ENCODE measurements at places on chromosomes 16 and 17.
A peak's percentile ranks its signal among the peaks of the same experiment; 100 is the strongest.

GRCh38 chr17:22277595-22277994 lies 585.3 kb downstream of the KCNJ18 start:
- DNase-seq, result no peak

DNA sequence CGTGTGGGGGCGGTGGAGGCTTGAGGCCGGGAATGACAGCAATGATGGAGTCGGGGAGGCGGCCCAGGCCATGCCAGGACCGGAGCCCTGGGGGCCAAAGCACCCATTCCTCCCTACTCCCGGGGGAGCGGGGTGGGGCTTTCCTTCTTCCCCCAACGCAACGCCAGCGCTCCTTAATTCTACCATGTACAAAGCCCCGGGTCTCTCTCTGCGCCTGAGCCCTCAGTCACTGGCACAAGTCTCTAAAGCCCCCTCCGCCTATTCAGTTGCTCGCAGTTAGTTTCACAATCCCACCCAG lies 245 bp upstream of the RNF227 start:
- no peak for DNase-seq

DNA sequence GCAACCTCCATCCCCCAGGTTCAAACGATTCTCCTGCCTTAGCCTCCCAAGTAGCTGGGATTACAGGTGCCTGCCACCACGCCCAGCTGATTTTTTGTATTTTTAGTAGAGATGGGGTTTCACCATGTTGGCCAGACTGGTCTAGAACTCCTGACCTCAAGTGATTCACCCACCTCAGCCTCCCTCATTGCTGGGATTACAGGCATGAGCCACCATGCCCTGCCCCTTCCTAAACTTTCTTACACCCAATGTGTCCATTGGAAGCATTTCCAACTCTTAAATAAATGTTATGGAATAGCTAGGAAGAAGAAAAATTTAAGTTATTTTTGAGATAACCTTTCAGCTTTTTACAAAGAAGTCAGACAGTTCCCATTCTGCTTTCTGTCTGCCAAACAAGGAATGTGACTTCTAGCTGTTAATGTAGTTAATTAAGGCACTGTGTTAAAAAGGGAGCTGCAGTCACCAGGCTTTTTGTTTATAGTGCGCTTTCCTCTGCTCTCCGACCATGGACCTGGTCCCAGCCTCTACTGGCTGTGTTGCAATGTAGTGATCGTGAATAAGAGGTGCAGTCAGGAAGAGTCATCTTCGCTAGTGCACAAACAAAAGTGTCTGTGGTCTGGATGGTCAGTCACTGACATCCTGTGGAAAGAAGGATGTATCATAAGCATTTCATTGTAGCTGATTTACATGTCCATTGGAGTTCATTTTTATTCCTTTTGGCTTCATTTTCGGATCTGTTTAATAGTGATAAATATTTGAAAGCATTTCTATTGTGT lies 39.7 kb downstream of the USP10 start:
- no peak for DNase-seq

- no peak for DNase-seq
Measured at GRCh38 chr16:69691980-69692911, 34.1 kb downstream of the NQO1 start.

DNA sequence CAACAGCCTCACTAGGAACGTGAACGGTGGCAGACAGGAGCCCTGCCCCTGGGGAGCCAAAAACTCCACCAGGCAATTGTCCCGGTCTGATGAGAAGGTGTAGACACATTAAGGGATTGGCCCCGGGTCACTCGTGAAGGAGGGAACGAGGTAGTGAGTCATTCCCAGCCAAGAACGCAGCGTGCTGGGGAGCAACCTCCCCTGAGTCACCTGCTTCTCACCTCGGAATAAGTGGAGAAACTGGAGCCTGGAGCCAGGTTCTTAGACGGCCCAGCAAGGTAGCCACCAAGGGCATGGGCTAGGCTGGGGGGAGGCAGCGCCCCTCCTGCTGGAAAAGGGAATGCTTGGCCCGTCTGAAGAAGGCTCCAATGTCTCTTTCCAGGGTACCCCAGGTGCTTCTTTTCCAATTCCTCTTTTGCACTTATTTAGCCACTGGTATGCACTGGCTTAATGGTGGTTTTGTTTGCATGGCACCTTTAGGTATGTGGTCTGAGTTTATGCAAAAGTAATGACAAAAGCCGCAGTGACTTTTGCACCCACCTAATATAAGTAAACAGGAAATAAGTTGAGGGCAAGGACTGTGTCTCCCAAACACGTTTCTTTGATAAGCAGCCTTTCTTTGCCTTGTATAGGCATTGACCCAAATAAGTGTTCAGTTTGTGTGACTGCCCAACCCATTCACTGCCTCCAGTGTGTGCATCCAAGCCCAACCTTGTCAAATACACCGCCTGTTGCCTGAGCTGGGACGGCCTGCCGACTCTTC lies 1.8 kb upstream of the HELZ start:
- DNase-seq, result peak; percentile 36

GRCh38 chr17:77858291-77859034 lies 100.0 kb upstream of the TNRC6C start:
- DNase-seq, result no peak

GRCh38 chr16:72752004-72752695 lies 295.8 kb downstream of the ZFHX3 start:
- DNase-seq, result no peak

DNA sequence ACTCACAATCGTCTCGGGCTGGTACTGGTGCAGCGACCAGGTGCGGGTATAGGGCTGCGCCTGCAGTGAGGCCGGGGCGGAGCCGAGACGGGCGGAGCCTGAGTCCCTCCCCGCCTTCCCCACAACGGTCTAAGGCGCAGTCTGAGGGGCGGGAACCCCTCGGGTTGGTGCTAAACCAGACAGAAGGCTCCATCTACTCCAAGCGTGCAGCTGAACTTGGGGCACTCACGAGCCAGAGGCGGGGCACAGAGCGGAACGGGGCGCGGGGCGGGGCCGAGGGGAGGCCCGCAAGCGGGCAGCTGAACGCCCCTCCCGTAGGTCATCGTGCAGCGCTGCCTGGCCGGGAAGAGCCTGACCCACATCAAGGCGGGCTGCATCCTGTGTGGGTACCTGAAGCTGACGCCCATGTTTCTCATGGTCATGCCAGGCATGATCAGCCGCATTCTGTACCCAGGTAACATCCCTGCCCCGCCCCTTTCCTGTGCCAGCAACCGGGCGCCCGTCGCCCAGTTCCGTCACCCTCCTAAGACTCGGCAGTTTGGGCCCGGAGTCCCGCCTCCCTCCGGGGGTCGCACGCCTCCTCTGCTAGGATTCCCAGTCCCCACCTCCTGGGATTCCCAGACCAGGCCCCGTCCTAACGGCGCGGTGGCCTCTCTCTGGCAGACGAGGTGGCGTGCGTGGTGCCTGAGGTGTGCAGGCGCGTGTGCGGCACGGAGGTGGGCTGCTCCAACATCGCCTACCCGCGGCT lies 5.0 kb downstream of the SLC5A2 start:
- DNase-seq, result peak; percentile 69

GRCh38 chr16:11403534-11403795 lies 58.2 kb downstream of the RMI2 start:
- no peak for DNase-seq

DNA sequence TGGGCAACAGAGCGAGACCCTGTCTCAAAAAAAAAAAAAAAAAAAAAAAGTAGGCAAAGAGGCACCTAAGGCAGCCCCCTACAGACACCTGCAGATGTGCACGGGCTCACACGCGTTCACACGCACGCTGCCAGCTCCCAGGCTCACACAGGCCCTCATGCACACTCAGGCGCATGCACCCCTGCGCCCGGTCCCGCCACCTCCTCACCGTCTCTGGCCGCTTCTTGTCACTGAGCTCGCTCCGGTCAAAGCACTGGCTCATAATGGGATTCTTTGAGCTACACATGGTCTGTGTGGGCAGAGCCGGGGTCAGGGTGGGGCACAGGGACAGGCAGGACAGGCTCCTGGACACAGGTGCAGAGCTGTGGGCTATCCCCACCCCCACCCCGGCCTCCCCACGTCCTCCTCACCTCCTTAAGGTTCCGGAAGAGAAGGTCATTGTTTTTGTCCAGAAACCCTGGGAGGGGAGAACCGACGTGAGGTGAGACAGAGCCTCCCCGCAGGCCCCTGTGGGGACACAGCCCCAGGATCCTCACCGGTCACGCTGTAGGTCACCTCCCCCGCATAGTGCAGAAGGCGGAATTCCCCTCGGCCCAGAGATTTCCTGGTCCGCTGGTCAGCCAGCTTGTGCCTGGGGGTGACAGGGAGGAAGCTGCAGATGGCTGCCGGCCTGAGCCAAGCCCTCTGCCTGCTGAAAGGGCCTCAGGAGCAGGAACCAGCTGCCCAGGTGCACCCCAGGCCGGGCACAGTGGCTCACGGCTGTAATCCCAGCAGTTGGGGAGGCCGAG lies 17.9 kb downstream of the MYO1C start:
- DNase-seq, result no peak

- no peak for DNase-seq
Measured at GRCh38 chr17:65730711-65731169, 169.3 kb upstream of the AXIN2 start.

- DNase-seq, result no peak
Measured at GRCh38 chr17:16464303-16465051, 27.5 kb downstream of the LRRC75A start.

GRCh38 chr16:13951611-13952010 lies 31.7 kb downstream of the ERCC4 start:
- no peak for DNase-seq

Data from NCI-H82 (cell line).